ENCODE measurements at places on chromosomes 5 and 9.

- no peak for DNase-seq
Measured at GRCh38 chr5:147437161-147437596, 72.7 kb downstream of the DPYSL3 start.

DNA sequence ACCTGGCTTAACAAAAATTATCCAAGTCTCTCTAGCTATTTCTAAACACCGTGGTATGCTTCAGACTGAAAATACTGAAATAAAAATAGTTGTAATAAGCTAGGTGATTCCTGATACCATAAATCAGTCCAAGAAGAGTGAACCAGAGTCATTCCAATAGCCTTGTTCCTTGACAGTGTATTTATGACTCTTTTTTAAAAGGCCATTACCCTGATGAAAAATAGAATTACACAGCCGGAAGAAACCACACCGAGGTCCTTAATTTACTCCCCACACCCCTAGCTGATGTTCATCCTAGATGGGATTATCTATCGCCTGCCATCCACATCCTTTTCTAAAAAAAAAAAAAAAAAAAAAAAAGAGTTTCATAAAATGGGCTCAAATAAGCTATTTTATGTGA, 457.6 kb upstream of the GRAMD2B start:
- DNase-seq: no peak

DNA sequence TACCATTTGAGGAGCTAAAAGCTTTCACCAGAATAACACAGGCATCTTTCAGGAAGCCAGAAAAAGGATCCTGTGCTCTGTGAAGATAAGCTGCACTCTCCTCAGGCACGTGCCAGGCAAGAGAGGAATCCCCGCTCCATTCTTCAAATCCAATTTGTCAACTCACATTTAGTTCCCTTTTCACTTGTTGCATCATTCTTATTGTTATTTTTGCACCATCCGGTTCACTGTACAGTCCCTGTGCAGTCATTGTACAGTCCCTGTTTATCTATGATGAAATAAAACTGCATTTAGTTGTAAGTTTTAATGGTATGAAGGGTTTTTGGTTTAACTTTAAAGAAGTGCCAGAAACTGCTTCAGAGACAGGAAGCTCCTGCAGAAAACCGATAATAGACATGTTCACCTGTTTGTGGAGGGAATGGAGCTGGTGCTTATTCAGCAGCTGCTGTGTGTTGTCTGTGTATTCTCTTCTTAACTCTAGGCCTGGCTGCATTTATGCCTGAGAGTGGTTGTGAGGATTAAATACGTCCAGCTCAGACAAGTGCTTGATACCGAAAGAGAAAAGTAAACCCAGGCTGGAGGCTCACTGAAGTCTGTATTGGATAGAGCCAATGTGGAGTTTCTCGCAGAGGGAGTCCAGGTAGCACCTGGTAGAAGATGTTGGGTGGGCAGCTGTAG, 22.4 kb downstream of the IFNW1 start:
- no peak for DNase-seq

GRCh38 chr5:19719109-19719508, 268.9 kb downstream of the CDH18 start:
- DNase-seq: no peak

- no peak for DNase-seq
Measured at GRCh38 chr9:97527626-97528528, 26.4 kb downstream of the TMOD1 start.

GRCh38 chr5:134236318-134236717, 10.4 kb upstream of the PPP2CA start:
- no peak for DNase-seq

DNA sequence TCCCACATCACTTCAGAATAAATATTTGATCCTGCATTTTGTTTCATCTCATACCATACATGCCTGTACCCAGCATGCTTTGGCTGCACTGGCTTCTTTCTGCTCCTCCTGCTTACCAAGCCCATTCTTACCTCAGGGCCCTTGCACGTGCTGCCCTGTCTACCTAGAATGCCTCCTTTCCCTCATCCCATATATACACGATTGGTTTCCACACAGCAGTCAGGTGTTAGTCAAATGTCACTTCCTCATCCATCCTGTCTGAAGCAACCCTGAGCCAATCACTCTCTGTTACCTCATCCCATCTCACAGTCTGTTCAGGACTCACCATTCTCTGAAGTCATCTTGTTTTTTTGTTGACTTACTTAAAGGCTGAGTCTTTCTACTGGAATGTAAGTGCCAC, 30.3 kb downstream of the CAST start:
- DNase-seq: no peak

DNA sequence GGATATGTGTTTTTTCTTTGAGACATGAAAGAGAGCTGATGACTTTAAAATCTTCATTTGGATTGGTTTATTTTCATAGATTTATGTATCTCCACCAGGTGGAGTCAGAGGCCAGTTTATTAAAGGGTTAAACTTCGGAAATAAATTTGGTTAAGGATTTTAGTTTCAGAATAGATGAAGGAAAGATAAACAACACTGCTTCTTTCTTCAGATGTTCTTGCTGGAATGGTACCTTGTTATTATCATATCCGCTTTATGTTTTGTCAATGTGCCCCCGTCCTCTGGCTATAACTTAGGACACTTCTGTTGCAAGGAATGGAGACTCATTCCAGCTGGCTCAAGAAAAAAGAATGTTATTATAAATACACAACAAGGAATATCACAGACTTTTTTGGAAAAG, 81.2 kb downstream of the ALDH1A1 start:
- DNase-seq: no peak

GRCh38 chr9:137162505-137163364, 7.1 kb downstream of the LRRC26 start:
- no peak for DNase-seq

DNA sequence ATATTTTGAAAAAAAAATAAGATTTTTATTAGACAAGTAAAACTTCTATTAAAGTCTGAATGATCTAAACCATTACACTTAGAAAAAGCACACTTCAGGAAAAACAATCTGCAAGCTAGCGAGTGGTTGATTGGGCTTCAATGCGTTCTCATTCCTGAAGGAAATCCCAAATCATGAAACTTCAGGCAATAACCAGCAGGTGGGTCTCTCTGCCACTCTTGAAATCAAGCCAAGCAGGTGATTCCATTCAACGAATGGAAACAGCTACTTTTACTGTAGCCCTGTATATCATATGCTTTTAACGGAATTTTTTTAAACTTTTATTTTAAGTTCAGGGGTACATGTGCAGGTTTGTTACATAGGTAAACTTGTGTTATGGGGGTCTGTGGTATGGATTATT, 234.5 kb upstream of the TRPM3 start:
- DNase-seq: no peak

- no peak for DNase-seq
Measured at GRCh38 chr5:14302330-14302729, 159.2 kb downstream of the TRIO start.

GRCh38 chr5:78959767-78960166, 25.3 kb downstream of the ARSB start:
- DNase-seq: no peak

DNA sequence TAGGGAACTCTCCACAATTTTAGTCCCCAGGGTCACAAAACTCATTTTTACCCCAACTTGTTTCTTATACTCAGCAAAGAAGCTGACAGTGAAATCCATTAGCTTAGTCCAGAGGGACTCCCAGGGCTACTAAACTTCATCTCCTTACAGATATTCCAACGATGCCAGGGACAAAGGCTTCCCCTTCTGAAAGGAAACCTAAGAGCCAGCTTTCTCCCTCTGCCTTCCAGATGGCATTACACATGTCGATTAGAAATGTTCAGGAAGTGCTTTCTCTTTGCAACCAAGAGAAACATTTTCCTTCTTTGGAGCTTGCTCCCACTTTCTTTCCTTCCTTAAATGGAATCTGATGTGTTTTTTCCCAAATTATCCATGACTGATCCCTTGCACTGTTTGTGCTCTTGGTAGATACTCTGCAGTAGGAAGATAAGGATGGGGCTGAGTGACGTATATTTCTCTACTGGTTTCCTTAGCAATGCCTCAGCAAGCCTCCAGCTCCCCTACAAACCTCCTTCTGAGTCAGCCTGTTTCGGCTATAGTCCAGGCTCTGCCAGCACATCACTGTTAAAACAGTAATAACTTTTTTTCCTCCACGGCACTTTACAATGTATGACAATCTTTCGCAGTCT, 43.0 kb upstream of the HTR4 start:
- DNase-seq: no peak

GRCh38 chr9:7912037-7912535, 112.5 kb upstream of the DMAC1 start:
- no peak for DNase-seq

- no peak for DNase-seq
Measured at GRCh38 chr5:177494346-177495195, 2.8 kb downstream of the PDLIM7 start.

DNA sequence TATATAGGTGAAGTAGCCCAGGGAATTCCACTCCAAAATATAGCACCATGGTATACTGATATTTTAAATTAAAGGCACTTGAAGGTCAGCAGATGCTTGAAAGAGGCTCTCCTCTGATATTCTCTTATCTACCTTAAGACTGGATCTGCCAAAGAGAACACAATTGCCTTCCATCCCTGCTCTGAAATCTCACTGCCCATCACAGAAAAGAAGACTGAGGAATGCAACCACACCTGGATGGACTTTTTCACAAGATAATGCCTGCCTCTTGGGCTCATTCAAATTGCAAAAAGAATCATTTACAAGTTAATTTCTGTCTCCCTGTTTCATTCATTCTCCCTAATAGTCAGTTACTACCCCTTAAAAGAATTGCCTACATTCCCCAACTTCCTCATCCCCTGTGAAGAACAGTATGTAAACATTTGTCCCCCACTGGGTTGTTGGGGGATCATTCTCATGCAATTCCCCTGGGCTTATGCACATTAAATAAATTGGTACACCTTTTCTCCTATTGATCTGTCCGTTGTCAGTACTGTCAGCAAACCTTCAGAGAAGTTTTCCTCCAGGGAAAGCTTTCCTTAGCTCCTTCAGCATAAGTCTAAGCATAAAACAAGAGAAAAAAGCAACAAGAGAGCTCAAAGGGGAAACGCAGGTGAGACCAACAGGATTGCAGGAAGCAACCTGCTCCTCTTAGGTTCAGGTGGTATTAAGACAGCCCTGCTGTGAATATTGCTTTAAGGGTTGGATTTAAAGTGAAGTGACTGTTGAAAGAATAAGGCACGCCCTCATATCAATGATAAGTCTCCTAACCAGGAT, 171.4 kb upstream of the SLC30A5 start:
- no peak for DNase-seq

- no peak for DNase-seq
Measured at GRCh38 chr5:73447530-73448462, 781 bp downstream of the FOXD1 start.

DNA sequence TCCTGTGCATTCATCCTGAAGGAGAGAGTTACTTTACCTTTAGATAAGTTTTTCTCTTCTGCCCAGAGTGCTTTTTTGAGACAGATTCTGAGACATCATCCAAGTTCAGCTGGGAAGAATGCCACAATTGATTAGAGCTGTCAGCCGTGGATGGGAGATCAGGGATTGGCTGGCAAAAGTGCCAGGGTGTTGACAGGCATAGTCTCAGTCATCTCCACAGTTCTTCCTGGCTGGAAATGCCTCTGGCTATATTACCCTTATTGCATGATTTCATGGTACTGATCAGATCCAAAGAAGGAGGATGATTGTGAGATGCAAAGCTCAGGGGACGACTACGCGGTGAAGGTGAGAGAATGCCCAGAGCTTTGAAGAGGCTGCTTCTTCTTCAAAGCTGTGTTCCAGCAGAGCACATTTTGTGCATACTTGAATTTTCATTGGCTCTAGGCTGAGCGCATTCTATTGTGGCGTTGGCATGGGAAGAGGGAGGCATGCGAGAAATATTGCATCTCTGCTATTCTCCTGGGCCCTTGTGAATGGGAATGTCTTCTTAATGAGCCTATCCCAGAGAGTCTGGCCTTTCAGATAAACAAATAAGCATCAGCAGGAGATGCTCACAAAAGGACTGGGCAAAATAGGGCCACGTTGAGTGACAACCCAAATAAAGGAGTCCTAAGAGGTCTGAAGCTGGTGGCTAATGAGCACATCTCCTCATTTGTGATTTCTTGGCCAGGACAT, 82.1 kb downstream of the GRIA1 start:
- no peak for DNase-seq

DNA sequence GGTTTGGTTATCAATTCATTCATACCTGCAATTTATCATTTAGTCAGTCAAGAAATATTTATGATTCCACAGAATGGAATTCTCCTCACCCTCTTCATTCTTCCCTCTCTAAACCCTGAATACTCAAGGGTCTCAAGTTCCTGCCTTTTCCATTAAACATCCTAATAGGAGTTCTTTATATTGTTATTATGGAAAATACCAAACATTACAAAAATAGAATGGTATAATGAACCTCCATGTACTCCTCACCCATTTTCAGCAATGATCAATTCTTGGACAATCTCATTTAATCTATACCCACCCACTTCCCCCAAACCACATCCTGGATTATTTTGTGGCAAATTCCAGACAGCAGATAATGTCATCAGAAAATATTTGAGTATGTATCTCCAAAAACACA, 74.5 kb downstream of the ADAMTS12 start:
- DNase-seq: no peak

DNA sequence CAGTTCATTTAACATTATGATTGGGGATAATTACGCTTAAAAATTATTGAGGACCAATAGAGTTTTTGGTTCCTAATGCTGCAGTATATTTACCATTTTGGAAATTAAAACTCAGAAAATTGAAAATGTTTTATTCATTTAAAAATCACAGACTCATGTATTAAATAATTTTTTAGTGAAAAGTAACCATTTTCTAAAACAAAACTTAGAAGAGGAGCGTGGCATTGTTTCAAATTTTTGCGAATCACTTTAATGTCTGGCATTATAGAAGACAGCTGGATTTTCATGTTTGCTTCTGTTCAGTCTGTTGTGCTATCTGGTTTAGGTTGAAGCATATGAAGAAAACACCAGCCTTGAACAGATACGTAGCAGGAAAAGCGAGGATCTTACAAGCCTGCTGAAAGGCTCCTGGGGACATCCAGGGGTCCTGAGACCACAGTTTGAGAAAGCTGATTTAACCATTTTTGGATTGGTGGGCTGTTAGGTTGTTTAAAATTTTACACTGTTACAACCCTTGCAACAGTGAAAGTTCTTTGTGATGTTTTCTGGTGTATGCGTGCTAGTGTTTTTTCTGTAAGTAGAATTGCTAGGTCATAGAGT, 1.6 kb downstream of the ZFYVE16 start:
- DNase-seq: no peak

GRCh38 chr9:122382901-122383850, 12.4 kb downstream of the PTGS1 start:
- no peak for DNase-seq

DNA sequence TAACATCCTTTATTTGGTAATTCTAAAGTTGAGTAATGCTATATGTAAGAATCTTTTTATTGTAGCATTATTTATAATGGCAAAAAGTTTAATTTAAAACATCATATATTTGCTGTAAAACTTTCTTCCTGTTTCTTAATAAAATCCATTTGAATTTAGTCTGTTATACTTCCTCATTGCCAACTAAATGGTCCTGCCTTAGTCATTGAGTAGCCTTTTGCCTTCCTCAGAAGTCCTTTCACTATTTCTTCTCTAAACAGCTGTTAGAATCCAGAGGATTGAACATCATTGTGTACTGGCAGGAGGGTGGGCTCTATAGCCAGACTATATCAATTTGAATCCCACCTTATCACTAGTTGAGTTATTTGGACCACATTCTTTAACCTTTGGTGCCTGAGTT, 11.0 kb downstream of the SLC44A1 start:
- no peak for DNase-seq

- DNase-seq: no peak
Measured at GRCh38 chr9:82549174-82549821, 513.6 kb downstream of the RASEF start.

All from GM12891 (cell line).